ENCODE measurements at places on chromosomes 6 and 20.

DNA sequence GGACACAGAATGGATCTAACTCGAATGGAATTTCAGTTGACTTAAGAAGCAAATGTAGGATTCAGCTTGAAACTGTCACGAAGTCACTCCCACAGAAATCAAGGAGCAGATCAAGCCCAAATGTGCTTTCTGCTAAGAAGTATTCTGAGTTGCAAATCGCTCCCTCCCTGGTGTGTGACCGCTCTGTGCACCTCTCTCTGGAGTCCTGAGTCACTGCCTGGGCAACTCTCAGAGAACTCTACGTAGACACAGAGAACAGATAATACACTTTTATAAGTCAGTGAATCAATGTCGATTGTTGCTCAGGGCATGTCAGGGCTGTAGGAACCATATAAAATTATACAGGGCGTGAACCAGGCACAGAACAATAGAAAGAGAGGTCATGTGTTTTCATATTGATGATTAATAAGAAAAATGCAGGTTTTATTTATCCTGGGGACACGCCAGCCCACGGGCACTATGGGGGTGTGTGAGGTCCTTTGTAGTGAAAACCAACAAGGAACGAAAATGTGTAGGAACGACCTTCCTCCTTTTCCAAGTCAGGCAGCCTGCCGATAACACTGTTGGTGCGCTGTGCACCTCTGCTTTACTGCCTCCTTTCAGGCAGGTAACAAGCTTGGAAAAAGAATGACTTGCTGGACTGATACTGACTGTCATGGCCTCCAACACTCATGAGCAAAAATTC lies 248.1 kb upstream of the FOXQ1 start:
- no peak for DNase-seq

- no peak for DNase-seq
Measured at GRCh38 chr6:106790149-106790770, 160.9 kb downstream of the QRSL1 start.

DNA sequence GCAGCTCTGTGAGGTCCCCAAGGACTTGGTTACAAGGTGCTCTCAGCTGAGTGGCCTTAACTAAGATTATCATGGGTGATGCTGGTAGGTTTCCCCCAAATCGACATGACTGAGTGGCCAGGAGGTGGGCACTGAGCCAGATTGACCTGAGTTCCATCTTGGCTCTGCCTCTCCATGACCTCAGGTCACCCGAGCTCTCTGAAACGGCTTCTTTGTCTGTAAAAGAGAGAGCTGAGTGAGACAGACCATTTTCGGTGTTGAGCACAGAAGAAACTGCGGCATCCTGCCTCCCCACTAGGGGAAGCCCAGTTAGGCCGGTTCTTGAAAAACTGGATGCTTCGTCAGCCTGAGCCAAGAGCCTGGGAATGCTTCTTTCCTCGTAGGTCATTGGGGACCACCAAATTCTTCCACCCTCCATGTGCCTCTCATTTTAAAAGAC lies 14.1 kb upstream of the STX16 start:
- DNase-seq, result no peak

- no peak for DNase-seq
Measured at GRCh38 chr6:139546106-139546472, 171.6 kb upstream of the CITED2 start.

DNA sequence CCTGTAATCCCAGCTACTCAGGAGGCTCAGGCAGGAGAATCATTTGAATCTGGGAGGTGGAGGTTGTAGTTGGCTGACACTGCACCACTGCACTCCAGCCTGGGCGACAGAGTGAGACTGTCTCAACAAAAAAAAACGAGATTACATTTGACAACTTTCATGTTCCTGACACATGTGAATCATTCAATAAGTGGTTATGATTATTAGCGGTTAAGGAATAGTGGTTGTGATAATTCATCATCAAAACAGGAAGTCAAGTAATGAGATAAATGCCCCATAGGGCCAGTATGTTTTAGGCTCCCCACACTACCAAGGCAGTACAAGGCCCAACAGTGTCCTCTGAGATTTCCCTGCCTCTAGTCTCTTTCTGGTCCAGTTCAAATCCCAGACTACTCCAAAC lies 2.5 kb downstream of the HDDC2 start:
- DNase-seq, result no peak

- no peak for DNase-seq
Measured at GRCh38 chr20:44428174-44429016, 47.3 kb upstream of the TTPAL start.

DNA sequence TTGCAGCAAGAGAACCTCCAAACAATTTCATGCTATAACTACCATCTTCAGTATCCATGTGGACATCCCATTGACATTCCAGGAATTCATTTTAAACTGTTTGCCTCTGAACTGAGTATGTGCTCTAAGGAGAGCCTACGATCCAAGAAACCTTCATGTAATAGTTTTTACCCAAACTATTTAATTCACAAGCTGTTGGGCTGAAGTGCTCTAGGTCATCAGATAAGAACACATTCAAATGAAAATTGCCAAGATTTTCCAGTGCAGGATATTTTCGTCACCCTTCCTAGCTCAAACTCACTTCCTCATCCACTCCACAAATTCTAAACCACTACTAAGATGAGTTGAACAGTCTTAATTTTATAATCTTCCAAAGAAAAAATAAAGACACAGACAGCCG lies 12.8 kb downstream of the RSPO3 start:
- no peak for DNase-seq

DNA sequence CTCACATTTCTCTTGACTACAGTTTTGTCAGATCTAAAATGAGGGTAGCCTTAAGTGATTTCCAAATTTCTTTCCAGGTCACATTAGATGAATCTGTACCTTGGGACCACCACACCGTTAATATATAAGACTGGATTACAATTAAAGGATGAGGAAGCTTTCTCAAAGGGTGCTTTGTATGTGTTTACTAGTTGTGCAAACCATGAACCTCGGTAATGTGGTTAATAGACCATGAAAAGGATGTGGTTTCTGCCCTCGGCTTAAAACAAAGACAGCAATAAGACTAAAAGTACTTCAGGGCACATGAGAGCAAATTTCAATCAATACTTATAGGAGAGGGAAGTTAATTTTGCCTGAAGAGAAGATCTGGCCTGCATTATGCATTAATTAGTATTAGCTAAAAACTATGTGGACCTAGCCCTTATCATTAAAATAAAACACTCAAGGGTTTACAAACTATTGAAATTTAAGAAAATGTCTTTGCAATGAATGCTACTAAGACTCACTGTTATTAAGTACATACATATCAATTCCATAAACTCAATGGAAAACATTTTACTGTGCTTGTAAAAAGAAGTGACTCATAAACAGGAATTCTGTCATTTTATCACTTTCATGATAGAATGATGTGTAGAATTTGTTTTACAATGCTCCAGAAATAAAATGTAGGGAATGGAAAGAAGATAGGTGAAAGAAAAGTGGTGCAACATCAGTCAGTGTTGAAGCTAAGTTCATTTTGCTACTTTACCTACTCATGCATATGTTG lies 936 bp upstream of the TMX4 start:
- DNase-seq, result peak; percentile 36

DNA sequence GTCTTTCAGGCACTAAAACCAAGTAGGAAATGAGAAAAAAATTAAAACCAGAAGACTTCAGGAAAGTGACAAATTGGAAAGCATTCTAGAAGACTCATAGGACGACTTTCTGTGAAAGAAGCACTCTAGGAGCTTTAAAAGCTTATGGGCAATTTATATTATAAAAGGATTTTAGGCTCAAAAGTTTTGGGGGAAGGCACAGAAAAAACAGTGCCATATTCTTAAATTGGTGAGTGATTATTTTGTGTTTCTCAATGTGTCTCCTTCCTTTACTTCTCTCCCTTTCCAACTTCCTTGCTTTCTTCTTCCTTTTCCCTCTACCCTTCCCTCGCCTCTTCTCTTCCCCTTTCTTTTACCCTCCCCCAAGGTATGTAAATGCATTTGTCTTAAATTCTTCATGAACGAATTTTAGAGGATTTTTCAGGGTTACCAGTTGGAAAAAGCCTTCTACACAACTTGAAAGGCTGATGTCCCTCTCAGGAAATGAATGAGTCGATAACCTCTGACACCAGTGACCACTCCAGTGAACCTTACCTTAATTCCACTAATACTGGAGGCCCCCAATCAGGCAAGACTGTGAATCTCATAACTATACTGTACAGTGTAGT lies 2.6 kb upstream of the LIN28B start:
- DNase-seq, result no peak

All from NCI-H1417 treated with DMSO at 0.1 percent for 48 hours (cell line).